ENCODE measurements at places on chromosomes 16 and 17.

DNA sequence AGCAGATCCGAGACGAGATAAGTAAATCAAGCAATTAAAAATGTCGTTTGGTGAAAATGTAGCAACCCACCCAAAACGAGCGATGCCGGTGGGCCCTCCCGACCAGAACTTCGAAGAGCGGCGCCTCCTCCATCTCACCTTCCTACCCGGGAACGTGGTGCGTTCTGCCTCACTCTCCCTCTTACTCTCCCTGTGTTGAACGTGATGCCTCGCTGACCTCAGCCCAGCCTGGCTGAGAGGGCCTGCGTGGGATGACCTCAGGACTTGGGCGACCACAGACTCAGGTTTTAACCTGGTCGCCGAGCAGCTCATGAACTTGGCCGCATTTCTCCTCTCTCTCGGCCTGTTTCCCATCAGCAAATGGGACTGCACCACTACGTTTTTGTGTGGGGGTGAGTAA is 69.7 kb upstream of the RPL38 start:
- DNase-seq, result no peak

- no peak for DNase-seq
Measured at GRCh38 chr17:79043931-79044320, 20.0 kb downstream of the C1QTNF1 start.

GRCh38 chr16:84829168-84829965 is 9.6 kb downstream of the CRISPLD2 start:
- no peak for DNase-seq

GRCh38 chr17:17792551-17793377 is 44.0 kb downstream of the SREBF1 start:
- DNase-seq, result no peak

DNA sequence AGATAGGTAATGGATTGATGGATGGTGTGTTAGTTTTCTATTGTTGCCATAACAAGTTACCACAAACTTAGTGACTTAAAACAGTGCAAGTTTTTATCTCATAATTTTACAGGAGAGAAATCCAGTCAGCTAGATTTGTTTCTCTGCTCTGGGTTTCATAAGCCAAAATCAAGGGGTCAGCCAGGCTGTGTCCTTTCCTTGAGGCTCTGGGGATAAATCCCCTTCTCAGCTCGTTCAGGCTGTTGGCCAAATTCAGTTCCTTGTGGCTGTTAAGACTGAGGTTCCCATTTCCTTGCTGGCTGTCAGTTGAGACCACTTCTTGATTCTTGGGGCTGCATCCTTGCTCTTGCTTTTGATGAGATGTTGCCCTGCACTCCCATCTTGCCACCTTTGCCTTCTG is 204.9 kb upstream of the CDH13 start:
- no peak for DNase-seq

- DNase-seq, result peak; percentile 98
Measured at GRCh38 chr16:13997933-13998332, 73.2 kb upstream of the MRTFB start.

DNA sequence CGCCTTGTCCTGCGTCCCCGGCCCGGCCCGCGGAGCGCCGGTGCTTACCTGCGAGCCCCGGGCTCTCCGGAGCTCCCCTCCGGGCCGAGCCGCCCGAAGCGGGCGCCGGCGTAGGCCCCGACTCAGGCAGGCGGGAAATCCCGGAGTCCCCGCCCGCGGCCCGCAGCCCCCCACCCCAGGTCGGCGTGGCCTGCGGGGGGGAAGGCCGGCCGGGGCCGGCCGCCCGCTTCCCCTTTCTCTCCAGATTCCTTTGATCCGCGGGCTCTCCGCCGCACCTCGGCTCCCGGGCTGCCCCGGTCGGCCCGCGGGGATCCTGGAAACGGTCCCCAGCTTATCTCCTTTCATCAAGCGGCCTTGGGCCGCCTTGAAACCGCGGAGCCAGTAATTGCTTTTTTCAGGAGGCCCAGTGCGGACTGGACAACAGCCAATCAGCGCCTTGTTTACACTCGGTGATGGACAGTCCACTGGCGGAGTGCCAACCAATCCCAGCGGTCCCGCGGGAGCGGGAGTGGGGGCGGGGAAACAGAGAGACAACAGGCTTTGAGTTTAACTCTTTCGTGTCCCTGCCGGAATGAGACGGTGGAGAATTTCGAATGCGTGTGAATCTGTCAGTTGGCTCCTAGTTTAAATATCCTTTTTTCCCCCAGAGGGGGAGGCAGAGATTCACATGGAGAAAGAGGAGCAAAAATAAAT is 1.4 kb upstream of the BAHCC1 start:
- peak; percentile 100 for DNase-seq

DNA sequence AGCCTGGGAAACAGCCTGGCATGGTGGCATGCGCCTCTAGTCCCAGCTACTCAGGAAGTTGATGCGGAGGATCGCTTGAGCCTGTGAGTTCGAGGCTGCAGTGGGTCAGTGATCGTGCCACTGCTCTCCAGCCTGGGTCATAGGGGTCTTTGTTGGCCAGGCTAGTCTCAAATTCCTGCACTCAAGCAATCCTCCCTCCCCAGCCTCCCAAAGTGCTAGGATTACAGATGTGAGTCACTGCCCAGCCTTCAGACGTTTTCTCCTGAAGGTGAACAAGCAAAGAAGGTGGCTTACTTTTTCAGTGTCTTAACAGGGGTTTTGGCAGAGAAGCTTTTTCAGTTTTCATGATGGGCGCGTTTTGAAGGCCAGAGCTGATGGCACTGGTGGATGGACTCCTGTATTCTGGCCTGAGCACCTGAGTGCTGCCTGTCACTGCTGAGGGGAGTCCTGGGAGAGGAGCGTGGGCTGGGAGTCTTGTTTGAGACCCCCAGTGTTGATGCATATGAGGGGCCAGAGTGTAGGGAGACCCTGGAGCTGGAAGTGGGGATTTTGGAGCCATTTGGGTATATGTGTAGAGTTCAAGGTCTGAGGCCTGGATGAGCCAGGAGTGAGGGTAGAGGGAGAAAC is 41.4 kb downstream of the FOXK2 start:
- no peak for DNase-seq

GRCh38 chr17:8872705-8873435 is 5.4 kb upstream of the PIK3R6 start:
- DNase-seq, result no peak

DNA sequence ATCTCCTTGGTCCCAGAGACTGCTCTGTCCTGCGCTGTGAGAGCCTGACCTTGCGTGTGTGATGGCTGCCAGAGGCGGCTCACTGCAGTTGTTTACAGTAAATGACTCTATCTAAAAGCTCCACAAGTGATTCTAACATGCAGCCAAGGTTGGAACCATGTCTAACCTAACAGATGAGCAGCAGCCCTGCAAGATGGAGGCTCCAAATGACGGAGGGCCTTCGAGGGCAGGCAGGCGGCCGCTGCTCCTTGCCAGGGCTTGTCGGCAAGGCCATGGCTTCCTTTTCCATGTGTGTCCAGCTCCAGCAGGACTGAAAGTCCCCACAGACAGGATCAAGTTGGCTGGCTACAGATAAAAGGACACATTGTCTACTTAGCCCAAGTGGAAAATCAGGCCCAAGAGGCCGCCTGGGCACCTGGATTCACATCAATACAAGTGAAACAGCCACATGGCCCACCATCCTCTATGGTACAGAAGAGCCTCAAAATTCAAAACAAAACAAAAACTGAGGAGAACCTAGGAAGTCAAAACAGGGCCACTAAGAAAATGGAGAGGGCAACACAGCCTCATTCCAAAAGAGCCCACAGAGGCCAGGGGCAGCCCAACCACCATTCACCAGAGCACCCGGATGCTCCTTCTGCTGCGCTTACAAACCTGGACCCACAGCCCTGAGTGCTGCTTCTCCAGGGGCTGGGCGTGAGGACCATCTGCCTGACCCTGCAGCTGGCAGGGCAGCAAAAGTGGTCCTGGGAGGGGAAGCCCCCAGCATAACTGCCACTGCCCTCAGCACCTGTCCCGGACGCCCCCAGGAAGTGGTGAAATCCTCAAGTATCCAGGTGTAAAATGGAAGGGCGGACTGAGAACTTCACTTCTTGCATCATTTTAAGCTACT is 65.0 kb downstream of the AMFR start:
- no peak for DNase-seq

- DNase-seq, result no peak
Measured at GRCh38 chr17:58533616-58534188, 19.3 kb upstream of the MTMR4 start.

GRCh38 chr16:75080205-75081029 is 36.2 kb downstream of the LDHD start:
- no peak for DNase-seq

- DNase-seq, result no peak
Measured at GRCh38 chr16:65809627-65810026, 556.9 kb upstream of the CDH5 start.

DNA sequence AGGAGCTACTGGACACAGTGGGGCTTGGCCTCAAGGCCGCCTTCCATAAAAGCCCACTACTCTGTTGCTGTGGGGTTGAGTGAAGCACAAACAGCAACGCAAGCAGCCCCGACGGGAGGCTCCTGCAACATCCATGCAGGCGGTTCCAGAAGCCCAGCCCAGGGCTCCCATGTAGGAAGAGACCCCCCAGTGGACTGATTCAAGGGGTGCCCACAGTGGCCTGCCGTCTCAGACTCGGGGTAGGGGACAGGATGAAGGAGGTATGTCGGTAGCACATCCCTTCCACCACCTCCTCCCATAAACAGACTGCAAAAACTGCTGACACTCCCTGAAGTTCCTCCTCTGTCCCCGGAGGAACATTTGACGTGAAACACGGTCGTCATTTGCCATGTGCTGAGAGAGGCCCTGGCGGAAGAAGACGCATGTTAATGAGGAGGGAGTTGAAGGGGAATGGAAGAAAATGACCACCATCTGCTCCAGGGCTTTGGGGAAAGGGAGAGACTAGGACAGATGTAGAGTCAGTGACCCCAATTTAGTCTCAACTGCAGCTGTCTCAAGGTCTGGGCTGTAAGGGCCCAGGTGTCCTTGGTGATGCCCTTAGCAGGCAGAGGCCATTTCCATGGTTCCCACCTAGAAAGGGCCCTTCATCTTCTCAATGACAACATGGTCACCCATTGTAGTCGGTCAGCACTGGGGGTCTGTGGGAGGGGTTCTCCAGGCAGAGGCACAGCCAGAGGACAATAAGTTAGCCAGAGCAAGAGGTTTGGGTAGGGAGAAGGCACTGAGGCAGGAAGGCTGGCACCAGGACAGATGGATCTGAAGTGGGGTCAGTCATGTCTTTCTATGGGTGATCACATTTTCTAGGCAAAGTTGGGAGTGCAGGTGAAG is 200.6 kb downstream of the CPPED1 start:
- DNase-seq, result no peak

DNA sequence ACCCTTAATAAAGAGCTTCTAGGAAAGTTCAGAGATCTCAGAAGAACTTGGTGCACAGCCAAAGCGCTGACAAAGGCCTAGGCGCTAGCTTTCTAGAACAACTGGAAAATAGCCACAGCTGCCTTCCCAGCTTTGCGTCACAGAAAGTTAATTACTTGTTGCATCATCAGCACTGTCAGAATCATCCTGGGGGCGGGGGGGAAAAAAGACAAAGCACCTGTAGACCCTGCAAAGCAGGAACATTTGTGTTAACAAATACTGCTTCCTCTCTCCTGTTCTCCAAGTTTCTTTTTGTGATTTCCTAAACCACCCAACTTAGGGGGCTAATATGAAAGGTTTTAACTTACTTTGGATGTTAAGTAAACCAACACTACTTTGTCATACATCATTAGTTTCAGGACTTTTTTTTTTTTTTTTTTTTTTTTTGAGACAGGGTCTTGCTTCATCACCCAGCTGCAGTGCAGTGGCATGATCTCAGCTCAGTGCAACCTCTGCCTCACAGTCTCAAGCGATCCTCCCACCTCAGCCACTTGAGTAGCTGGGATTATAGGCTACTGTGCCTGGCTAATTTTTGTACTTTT is 4.8 kb upstream of the AARSD1 start:
- DNase-seq, result no peak

GRCh38 chr17:49076573-49077384 is 55.8 kb upstream of the B4GALNT2 start:
- DNase-seq, result no peak

DNA sequence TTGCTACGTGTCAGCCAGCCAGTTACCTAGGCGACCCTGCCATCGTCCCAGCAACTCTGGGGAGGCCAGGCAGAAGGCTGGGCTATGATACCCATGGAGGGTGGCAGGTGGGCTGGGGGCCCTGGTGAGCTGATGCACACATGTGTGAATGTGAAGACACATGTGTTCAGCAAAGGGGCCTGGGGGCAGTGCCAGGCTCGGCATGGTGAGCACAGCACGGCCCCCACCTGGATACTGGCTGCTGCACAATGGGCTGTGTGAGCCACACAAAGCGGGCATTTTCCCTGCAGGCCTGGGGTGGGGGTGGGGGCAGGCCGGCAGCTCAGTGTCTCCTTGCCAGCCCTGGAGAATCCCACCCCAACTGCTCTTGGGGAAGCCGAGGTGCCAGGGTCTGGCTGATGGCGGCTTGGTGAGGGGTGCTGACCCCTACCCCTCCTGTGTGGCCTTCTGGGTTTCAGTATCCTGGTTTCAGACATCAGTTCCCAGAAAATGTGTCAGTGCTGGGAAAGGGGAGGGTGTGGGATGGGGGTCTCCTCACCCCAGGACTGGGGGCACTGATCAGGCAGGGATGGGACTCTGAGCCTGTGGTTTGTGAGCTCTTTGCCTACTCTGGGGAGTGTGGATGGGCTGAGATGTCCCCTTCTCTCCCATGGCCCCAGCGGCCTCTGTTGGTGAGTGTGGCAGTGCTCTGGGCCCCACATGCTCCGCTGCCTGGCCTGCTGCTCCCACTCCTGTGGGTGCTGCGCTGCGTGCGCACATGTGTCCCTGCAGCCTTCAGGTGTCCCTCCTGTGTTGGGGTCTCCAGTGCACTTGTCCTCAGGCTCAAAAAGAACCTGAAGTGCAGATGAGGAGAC is 5.1 kb downstream of the LLGL1 start:
- no peak for DNase-seq

GRCh38 chr17:64357191-64357981 is 33.3 kb downstream of the PECAM1 start:
- peak; percentile 92 for DNase-seq

DNA sequence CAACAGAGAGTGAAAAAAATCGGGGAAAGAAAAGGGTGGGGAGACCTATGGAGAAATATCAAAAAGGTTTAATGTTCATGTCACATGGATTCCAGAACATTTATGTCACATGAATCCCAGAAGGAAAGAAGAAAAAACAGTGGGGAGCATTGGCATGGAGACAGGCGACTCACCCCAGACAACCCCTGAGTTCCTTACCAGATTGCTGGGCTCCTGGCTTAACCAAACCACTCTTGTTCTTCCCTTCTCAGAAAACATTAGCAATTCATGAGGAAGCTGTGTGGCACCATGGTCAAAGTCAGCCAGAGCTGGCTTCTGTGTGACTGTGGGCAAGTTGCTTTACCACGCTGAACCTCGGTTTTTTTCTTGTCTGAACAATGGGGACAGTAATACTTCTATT is 49.6 kb upstream of the CLEC19A start:
- peak; percentile 38 for DNase-seq

DNA sequence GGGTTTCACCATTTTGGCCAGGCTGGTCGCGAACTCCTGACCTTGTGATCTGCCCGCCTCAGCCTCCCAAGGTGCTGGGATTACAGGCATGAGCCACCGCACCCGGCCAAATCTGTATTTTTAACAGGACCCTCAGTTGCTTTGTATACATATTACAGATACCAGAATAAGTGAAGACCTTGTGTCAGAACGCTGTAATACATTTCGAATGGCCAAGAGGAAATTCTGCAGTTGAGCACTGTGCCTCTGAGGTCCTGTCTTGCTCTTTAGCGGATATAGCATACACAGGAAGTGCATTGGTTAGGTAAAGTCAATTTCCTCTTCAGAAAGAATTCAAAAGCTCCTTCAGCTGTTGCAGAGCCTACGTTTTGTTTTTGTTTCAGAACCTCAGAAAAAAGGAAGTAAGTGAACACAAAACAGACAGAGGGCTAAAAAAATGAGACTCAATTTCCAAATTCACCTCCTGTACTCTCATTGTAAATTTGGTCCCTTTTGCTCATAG is 15.7 kb downstream of the CRLF3 start:
- DNase-seq, result no peak
